Omental fat pad (tissue), 4 donors: ENCODE measurements at places on chromosomes 1 and 21.

GRCh38 chr1:43996733-43997115 is 5.3 kb downstream of the CCDC24 start:
- no peak for DNase-seq

- no peak for DNase-seq
Observed at GRCh38 chr1:45501505-45501859, 1.4 kb downstream of the MMACHC start.

DNA sequence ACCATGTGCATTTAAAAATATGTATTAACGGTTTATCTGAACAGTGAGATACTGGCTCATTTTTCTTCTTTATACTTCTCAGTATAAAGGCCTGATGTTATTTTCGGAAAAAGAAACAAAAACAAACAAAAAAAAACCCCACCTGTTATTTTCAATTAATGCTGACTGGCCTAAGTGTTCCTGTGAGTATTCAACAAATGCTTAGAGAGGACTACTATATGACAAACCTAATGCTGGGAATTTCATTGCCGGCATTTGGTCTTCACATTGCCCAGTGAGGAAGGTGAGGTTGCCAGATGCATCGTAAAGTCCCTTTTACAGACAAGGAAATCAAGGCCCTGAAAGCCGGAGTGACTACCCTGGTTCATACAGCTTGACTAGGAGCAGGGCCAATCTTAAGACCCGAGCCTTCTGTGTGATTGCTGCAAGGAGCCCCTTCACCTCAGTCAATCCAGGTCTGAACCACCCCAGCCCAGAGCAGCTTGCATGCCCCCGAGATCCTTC is 599 bp downstream of the MRPL24 start:
- no peak for DNase-seq

DNA sequence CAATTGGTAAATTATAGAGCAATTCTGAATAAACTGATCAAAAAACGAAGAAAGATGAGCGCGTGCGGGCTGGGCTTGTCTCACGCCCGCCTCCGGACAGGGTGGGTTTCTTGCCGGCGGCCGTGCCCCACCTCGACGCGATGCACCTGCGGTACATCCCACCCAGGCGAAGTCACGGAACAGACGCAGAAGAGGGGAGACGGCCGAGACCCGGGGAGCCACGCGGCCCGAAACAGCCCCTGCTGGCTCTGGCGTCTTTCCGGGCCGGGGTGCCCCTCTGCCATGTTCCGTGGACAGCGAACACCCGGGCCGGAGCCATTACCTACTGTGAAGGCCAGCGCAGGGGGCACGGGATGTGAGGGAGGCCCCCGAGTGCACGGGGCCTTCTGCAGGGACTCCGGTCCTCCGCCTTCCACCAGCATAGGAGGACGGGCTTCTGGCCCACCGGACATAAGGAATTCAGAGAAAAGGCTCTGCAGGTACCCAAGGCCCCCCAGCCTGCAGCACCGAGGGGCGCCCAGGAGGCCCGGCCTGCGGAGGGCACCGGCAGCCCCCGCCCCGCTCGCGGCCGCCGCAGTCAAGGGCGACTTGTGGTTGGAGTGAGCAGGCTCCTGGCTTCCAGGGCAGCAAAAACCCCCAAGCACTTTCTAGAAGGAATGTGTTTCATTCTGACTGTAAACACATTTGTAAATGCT is 7.6 kb upstream of the C1QTNF12 start:
- DNase-seq: no peak

DNA sequence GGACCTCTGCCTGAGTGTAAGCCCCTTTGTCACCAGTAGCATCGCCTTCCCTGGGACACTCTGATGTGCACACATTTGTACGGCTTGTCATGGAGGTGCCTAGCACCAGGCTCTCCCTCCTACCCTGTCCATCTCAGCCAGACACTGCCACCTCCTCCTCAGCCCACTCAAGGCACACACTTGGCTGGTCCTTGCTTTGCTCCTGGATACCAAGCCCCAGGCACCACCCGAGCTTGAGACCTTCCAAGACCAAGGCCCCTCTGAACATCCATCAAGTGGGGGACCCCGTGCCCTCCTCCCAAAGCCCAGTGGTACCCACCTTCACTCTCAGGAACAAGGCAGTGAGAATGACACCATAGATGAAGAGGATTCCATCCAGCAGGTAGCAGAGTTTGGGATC is 78.0 kb downstream of the CD247 start:
- no peak for DNase-seq

DNA sequence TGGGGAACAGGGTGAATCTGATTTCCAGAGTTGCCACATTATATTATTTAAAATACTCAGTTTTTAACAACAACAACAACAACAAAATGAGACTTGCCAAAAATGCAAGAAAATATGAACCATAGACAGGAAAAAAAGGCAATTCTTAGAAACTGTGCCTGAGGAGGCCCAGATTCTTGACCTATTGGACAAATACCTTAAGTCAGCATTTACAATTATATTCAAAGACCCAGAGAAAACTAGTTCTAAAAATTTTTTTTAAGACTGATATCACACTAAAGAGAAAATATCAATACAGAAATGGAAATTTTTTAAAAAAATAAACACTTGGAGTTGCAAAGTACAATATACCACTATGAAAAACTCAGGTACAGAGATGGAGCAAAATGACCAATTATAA is 152.8 kb upstream of the LYPLAL1 start:
- no peak for DNase-seq
